ENCODE measurements at places on chromosomes 7 and 10. TPM values are rescaled to one million over a fixed set of nuclear protein-coding genes. Genes with fewer than 3 reads are reported as not detected.

ATXN7L1 gene
- total RNA-seq = 7.5 TPM

CALHM3 gene
- total RNA-seq = not detected

MSMB gene
- total RNA-seq = not detected

PLA2G12B gene
- total RNA-seq = not detected

ARHGEF35 gene
- total RNA-seq = 0.75 TPM

OR13A1 gene
- total RNA-seq = not detected

PWWP2B gene
- 24.4 TPM for total RNA-seq

NUDCD3 gene
- 39.3 TPM for total RNA-seq

PALD1 gene
- 21.7 TPM for total RNA-seq

NUB1 gene
- 28.2 TPM for total RNA-seq

DOCK4 gene
- 43.5 TPM for total RNA-seq

GALNT17 gene
- total RNA-seq = 29.8 TPM

BEND7 gene
- 6.9 TPM for total RNA-seq

NME8 gene
- total RNA-seq = 0.96 TPM

PDZD7 gene
- 0.53 TPM for total RNA-seq

NYAP1 gene
- 0.96 TPM for total RNA-seq

MARVELD1 gene
- total RNA-seq = 43.7 TPM

LRRC61 gene
- 14.7 TPM for total RNA-seq

GNAT3 gene
- not detected for total RNA-seq

PDK4 gene
- total RNA-seq = 227 TPM

TUBB8 gene
- total RNA-seq = not detected

GSTO2 gene
- not detected for total RNA-seq

CFAP46 gene
- total RNA-seq = not detected

LRRC72 gene
- not detected for total RNA-seq

KLF14 gene
- not detected for total RNA-seq

HOXA11 gene
- total RNA-seq = not detected

ALOX5 gene
- 23.1 TPM for total RNA-seq

PRPF18 gene
- total RNA-seq = 3.4 TPM

HKDC1 gene
- total RNA-seq = not detected

SPDYE3 gene
- not detected for total RNA-seq

TMEM178B gene
- 1.9 TPM for total RNA-seq

CPA2 gene
- not detected for total RNA-seq
